Kidney (tissue), 22 donors: ENCODE measurements at places on chromosomes 6 and 20.

DNA sequence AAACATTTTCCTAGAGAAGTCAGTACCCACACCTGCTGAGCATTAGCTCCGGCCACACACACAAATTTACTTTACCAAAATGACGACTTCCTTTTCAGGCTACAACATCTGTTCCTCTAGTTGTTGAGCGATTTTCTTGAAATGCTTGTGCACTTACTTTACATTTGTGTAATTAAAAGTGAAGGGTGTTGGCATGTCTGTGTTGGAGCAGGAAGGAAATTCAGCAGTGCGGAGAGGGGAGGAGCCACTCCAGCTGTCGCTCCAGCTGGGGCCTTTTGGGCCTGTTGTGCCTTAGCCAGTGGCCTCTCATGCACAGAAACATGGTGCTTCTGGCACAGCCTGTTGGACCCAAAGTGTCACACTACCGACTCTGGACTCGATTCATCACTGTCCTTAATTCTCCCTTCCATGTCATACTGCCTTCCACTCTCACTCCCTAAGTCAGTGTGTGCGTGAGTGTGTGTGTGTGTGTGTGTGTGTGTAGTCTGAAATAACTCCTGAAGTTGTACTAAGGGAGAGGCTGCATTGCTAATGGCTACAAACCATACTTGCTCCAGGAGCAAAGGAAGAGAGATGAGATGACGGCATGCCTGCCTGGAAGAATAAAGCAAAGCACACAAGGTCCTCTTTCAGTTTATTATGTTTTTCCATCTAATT lies 191.8 kb upstream of the ARG1 start:
- DNase-seq, result no peak

DNA sequence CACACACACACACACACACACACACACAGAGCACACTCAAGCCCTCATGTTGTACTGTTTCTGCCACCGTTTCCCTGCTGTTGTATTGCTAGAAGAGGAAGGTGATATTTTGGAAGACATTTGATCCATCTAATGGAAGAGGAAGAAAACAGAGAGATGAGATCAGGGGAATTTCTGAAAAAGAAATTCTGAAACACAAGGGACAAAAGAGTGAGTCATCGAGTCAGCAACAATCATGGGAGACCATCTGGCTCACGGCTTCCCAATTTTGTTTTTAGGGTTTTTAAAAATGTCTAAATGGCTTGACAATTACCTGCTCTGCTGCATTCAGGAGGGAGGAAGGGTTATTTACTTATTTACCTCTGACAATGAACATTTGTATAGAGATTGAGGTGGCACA lies 22.0 kb downstream of the SOX4 start:
- no peak for DNase-seq

GRCh38 chr20:49448917-49449316 lies 33.6 kb downstream of the KCNB1 start:
- DNase-seq, result no peak

DNA sequence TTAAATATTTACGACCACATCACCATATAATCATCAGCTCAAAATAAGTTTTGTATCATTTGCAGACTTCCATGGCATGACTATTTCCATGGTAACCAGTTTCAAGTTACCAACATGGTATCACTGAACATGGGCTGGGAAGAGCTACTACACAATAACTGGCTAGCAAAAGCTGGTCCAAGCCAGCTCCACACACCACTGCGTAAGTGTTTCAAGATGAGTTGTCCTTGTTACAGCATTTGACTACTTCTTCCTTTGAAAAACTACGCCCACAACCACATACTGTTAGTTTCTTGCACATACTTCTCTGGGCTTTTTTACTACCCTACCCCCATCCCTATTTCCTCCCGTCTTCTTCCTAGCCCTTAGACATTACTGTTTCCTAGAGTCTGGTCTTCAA lies 8.5 kb downstream of the CD164 start:
- DNase-seq, result no peak

DNA sequence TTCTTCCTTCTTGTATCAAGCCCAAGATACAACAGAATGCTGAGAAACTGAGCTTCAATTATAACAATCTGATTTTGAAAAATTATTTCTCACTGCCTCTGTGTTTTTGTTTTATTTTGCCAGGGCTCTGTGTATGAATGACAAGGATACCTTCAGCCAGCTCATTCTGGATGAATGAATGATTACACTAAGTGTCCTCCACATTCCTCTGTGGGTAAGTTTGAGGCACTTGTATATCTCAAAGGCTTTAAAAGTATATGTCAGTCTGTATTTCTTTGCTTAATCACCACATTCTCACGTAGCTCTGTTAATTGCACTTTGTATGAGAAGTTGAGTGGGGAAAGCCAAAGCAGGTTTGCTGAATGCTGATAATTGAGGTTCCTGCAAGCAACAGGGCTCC lies 95.1 kb downstream of the TIAM2 start:
- DNase-seq, result no peak

GRCh38 chr6:11744753-11745152 lies 33.9 kb downstream of the ADTRP start:
- no peak for DNase-seq

GRCh38 chr6:118502169-118502568 lies 45.9 kb upstream of the PLN start:
- no peak for DNase-seq

DNA sequence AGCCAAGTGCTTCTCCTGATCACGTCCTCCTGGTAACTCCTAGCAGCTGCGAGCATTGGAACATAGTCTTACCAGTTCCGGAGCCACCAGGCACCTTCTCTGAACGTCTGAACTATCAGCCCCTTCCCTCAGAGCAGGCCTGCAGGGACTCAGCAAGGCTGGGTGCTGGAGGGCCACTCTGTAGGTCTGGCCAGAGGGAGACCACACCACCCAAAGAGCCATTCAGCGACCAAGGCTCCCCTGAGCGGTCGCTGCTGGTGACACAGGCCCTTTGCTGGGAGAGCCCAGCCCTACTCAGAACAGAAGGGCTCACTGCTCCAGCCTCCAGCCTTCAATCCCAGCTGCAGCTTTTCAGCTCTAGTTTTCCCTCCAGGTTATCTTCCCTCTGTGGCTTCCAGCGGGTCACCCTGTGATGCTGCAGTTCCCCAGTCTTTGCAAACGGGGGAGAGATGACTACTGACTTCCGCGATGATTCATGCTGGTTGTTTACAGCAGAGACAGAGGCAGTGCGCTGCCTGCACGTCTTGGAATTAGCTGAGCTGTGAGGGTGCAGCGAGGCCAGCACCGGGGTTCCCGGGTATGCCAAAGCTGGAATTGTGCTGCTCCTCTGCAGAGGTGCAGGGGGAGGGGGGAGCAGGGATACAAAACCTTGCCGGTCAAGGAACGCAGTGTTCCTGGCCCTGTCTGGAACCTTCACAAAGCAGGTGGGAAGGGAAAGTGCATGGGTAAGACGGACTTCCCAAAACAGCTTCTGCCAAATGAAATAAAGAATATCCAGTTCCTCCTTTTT lies 161.4 kb downstream of the LY86 start:
- DNase-seq, result peak; percentile 70

GRCh38 chr6:56096541-56096940 lies 150.8 kb downstream of the COL21A1 start:
- DNase-seq, result no peak
